ENCODE measurements at places on chromosomes 2 and 18.

- DNase-seq: no peak
These were observed 150.1 kb downstream of the GLI2 start for GRCh38 chr2:120885749-120886148.

GRCh38 chr18:63534615-63535014 is 7.6 kb upstream of the SERPINB12 start:
- DNase-seq: no peak

- DNase-seq: no peak
These were observed 122.6 kb upstream of the XPO1 start for GRCh38 chr2:61660511-61661388.

DNA sequence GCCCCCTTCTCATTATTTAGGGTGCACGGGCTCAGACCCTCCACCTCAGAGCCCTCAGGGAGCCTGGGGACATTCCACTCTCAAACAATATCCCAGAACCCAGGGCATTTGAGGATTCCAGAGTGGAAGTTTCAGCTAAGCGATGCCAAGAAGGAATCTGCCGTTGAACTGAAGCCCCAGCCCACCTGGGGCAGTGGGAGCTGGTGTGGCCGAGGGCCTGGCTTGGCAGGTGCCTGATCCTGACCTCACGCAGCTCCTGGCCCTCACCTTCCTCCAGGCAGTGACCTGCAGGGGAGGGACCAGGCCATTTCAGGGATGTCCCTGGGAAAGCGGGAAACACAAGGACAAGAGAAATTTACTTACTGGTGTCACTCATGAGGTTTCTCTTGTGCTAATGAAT is 58.2 kb downstream of the ACKR3 start:
- no peak for DNase-seq

Measured in HuH-7.5 (cell line).